ENCODE measurements at places on chromosomes 12 and 14.
A peak's percentile ranks its signal among the peaks of the same experiment; 100 is the strongest.

- DNase-seq, result no peak
Measured at GRCh38 chr14:101232340-101233020, 328.8 kb upstream of the DIO3 start.

GRCh38 chr14:96055065-96055752, 16.0 kb downstream of the C14orf132 start:
- DNase-seq, result no peak

GRCh38 chr14:66081594-66082376, 404.4 kb upstream of the CCDC196 start:
- DNase-seq, result no peak

DNA sequence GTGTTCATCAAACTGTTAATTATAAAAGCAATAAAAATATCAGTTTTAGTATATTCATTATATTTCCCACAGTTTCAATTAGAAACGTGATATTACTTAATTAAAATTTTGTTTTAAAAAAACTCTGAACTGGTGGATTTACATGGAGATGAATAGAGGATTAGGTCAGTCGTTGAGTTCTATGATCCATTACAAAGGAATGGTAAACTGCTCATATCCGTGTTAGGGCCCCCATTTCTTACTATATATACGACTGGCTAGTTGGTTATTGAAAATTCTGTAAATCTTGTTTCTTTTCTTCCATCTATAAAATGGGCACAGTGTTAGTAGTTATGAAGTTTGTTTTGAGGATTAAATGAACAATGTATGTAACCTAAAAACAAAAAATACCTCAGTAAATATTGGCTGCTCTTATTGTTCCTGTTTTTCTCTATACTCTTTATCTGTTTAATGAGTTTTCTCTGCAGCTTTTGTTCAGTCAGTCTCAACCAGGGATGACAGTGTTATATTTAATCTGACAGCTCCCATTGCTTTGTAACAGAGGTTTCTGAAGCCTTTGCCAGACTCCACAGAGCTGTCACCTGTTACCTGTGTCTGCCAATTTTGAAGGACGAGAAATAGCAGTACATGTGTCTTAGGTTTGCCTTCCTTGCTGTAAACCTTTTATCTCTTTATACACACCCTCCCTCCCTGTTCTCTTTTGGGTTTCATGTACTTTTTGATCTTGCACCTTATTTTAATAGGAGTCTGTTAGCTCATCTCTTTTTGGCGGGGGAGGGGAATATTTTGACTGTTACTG, 41.5 kb downstream of the FRS2 start:
- DNase-seq, result no peak

GRCh38 chr12:91033251-91033650, 24.6 kb downstream of the KERA start:
- DNase-seq, result no peak

- DNase-seq, result no peak
Measured at GRCh38 chr12:112685321-112685720, 106.2 kb upstream of the RPH3A start.

DNA sequence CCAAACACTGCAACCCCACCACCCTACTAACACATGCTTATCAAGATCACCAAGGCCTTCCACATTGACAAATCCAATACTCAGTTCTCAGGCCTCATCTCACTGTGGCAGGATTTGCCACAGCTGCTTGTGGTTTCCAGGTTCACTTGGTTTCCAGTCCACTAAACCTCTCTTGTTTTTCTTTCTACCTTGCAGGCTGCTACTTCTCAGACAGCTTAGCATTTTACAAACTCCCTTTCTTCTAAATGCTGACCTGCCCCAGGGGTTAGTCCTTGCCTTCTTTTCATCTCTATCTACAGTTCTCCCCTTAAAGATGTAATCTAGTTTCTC, 84.1 kb downstream of the BCAT1 start:
- DNase-seq, result no peak

DNA sequence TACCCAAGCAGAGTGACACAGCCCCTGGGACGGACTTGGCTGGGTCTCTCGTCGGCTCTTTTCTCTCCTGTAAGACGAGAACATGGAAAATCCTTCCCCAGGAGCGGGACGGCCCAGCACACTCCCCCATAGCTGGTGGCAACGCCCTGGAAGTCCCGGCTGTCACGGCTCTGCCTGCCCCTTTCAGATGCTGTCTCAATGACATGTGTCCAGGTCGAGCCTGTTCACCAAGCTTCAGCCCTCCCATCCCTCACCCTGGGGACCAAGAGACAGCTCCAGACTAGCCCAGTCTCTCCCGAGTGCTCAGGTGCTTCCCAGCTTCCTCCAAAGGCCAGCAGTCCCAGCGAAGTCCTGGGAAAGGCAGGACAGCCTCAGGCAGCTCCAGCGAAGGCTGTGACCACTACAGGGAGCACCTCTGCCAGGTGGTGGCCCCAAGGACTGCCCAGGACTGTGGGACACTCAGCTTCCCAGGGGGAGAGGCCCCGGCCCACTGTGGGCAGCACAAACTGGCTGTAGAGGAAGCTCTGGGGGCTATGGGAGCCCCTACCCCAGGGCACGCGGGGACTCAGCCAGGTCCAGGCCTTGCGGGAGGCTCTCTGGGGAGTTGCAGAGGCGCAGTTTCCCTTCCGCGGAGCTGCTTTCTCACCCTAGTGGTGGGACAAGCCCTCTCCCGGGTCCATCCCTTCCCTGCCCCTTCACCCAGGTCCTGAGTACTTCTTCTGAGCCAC, 33.6 kb downstream of the TNFAIP2 start:
- no peak for DNase-seq

DNA sequence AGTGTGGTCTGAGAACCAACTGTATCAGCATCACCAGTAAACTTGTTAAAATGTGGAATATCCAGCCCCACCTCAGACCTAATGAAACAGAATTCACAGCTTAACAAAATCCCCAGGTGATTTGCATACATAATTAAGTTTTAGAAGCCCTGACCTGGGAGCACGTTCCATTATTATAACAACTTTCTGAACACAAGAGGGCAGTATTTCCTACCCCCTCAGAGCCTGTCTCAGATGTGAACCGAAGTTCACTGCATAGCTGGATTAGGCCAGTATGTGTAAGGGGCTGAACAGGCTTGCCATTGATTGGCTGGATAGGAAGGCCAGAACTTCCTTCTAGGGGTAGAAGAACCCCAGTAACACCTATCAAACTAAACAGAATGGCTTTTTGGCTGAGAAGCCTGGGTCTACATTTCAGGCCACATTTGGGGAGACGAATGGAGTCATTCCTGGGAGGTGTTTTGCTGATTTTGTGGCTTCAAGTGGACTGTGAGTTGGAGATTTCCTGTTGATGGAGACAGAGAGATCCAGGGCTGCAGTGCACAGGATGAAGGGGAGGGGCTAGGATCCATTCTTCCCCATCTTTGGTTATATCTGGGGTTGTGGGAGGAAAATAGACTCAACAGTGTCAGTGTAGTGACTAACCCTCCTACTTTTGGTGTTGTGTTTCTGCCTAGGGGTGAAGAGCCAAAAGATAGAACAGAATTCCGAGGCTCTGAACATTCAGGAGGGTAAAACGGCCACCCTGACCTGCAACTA, 94.7 kb upstream of the OR4E1 start:
- no peak for DNase-seq

- no peak for DNase-seq
Measured at GRCh38 chr14:100748944-100749343, 22.3 kb downstream of the DLK1 start.

- DNase-seq, result no peak
Measured at GRCh38 chr12:13727707-13728195, 253.7 kb downstream of the GRIN2B start.

- DNase-seq, result no peak
Measured at GRCh38 chr12:77087427-77087826, 22.1 kb upstream of the E2F7 start.

DNA sequence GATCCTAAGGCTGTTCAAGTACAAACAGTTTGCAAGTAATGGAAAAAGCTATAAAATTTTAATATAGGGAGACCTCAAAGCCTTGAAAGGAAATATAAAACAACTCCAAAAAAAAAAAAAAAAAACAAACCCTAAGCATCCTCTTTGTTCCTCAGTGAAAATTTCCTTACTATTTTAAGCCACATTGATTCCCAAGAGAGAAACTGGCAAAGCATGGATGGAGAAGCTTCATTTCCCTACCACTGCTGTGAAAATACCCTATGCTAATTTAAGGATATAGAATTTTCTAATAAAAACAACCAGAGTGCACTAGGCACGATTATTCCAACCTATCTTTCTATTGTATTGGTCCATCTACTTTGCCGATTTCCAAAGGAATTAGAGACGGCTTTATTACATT, 283.1 kb downstream of the CACNA1C start:
- DNase-seq, result peak; percentile 16

DNA sequence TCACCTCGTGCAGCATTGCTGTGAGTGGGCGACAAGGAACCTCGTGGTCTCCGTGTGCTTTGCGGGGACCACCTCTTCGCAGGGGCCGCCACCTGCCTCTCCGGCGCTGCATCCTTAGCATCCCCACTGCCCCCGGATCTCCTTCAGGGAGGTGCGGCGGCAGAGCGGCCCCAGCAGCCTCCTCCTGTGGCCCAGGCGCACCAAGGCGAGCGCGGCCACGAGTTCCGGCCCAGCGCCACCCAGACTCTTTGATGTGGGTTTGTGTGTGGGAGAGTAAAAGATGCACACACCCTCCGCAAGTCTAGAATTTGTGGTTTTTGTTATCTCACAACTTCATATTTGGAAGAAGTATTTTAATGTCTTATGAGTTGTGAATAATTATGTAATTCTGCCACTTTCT, 118.8 kb upstream of the DIO3 start:
- DNase-seq, result no peak

DNA sequence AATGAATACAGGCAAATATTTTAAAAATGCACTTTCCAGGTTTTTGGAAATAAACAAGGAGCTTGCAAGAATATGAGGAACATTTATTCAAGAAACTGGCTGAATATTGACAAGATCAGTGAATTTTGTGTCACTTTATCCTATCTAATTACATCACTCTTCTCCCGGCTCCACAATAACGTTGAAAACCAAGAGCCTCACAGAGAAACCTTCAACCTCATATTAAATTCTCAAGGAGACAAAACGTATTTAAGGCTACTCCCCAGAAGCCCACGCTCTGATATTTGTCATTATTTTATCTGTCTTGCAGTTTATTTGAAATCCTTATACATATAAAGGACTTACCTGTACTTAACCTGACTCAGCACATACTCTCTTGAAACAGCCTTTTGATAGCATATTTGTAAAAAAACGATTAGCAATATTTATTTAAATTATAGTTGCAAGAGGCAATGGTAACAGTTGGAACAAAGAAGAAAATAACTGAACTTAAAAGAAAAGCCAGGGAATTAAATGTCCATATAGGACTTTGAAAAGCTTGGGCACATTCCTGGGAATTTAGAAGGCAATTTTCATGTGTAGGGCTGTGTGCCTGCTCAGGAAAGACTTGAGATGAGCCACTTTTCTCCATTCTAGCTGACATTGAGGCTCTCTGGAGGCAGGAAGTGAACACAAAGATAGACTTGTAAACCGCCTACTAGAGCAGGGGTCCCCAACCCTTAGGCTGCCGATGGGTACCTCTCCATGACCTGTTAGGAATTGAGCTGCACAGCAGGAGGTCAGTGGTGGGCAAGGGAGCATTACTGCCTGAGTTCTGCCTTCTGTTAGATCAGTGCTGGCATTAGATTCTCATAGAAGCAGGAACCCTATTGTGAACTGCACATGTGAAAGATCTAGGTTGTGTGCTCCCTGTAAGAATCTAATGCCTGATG, 636.4 kb downstream of the SLC16A7 start:
- no peak for DNase-seq

- peak; percentile 11 for DNase-seq
Measured at GRCh38 chr14:22882529-22883172, 371 bp upstream of the REM2 start.

DNA sequence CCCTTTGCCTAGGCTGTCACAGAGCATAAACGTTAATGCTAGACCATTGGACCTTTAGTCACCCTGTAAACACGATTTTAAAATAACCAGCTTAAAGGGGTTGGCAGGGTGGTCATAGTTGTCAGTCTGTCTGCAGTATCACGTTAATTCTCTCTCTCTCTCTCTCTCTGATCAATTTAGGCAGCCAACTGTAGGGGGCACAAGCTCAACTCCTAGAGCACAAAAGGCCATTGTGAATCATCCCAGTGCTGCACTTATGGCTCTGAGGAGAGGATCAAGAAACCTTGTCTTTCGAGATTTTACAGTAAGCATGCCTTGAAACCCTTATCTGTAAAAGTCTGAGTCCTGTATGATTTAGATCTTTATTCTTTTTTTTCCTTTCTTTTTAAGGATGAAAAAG, 97.1 kb downstream of the SCAF11 start:
- no peak for DNase-seq

DNA sequence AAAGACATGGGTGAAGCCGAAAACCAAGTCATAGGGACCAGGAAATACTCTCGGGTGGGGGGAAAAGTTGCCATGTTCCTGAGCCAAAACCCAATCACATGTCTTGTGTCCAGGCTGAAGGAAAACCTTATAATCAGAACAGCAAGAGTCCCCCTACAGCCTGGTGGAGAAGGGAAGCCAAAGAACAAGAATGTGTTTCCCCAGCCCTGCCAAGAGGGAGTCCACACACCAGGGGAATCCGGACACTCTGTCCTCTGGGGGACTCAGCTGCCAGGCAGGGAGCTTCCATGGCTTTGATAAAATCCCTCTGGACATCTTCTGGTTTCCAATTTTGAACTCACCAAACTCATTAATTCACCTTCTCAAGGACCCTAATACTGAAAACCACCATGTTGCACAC, 273.0 kb downstream of the FOXN3 start:
- no peak for DNase-seq

- no peak for DNase-seq
Measured at GRCh38 chr12:53236443-53237111, 4.6 kb upstream of the RARG start.

DNA sequence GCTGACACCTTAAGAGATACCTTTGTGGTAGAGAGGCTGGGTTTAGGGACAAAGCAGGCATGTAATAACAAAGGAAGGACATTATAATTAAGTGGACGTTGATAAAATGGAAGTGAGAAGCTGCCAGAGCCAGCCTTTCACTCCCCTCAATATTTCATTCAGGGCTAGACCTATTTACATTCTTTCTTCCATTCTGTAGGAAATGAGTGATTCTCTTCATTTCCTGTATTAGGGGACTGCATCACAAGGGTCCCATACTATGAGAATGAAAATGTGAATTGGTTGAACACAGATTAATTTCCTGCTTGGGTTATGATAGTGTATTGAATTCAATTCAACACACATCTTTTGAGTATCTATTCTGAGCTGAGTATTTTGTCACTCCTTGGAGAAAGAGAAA, 143.0 kb downstream of the OTOGL start:
- DNase-seq, result no peak

DNA sequence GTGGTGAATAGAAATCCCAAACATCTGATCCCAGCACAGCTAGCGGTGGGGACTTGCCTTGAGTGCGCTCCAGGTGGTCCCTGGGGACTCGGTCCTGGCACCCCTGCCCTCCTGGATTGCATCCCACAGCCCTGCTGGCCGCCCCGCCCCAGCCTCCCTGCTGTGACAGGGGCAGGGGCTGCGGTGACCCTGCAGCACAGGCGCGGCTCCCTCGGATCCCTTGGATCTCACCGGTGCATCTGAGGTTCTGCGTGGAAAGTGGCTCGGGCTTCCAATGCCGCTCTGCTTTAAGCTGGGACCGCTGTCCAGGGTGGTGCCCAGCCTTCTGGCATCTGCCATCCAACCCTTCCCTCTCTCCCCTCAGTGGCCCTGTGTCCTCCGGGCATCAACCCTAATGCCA, 16.0 kb downstream of the ANKRD9 start:
- no peak for DNase-seq

- DNase-seq, result no peak
Measured at GRCh38 chr14:51636109-51636508, 15.6 kb upstream of the FRMD6 start.

All from fibroblast of gingiva (primary cell).